ENCODE measurements at places on chromosomes 6 and 20.

DNA sequence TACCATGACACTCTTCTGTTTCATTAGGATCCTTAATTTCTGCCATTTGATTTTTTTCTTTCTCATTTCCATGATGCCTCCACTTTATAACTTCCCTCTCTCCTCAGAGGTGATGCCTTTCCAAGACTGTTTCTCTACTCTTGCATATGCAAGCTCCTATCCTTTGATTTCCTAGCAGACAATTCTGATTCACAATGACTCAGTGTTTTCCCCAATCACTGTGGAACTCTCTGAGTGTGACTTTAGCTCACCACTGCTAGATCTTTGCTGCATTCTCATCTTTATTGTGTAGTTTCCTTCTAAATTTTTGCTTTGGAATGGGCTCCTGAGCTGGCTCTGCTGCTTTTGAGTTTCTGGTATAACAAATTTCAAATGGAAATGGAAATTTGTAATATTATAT, 184.9 kb downstream of the TINAG start:
- no peak for DNase-seq

- DNase-seq, result no peak
Measured at GRCh38 chr20:23915844-23916243, 36.3 kb upstream of the CST5 start.

GRCh38 chr6:78986161-78986560, 91.9 kb downstream of the PHIP start:
- no peak for DNase-seq

DNA sequence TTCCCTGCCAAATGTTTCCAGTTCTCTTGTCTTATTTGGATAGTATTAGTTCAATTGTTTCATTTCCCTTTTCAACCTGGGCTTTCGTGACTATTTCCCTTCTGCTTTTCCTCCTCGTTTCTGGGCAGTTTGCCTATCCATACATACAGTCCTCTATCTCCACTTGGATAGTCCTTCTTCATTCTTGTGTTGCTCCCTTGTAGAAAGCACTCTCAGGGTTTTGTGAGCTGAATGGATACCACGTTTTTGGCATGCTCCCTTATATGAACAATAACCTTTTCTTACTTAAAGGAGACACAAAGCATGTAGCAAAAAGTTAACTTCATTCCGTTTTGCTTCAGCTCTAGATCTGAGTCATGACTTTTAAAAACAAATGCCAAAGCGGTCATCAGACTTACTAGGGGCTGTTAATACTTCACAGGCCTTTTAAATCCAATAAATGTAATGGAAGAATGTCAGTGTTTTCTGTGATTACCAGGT, 16.6 kb downstream of the CRYBG1 start:
- DNase-seq, result no peak

GRCh38 chr20:14902432-14903089, 565.1 kb upstream of the FLRT3 start:
- DNase-seq, result no peak

DNA sequence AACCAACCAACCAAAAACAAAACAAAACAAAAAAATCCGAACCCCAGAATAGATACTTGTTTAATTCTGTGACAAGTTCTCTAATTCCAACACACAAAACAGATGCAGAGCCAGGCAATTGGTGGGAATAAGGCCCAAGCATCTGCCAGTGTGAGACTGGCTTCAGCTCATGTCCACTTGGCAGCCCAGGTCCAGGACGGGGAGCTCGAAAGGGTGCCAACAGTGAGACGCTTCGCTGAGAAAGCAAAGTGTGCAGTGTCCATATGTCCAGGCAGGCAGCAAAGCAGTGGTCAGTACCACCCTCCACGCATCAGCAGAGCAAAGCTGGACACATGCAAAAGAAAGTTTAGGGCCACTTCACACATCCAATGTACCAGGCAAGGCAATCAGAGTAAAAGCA, 102.9 kb downstream of the RALGAPA2 start:
- no peak for DNase-seq

DNA sequence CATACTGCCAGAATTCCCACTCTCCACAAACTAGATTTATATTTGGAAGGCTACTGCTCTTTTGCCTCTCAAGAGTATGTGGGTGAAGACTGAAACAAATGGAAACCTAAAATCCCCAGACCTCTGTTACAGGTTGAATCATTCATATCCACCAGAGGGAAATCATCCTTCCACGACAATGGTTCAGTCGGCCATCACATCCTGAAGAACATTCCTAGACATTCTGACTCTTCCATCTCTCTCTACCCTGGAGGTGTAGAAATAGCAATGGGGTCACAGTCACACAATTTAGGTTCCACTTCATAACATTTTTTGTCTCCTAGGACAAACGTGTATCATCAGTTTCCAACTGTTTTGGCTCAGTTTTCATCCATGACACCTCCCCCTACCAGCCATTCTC, 8.6 kb downstream of the GPX5 start:
- no peak for DNase-seq

- no peak for DNase-seq
Measured at GRCh38 chr6:87668013-87668412, 34.0 kb downstream of the AKIRIN2 start.
